ENCODE measurements at places on chromosomes 12 and 14.

GRCh38 chr14:58825606-58826005 lies 187.8 kb downstream of the DACT1 start:
- no peak for DNase-seq

DNA sequence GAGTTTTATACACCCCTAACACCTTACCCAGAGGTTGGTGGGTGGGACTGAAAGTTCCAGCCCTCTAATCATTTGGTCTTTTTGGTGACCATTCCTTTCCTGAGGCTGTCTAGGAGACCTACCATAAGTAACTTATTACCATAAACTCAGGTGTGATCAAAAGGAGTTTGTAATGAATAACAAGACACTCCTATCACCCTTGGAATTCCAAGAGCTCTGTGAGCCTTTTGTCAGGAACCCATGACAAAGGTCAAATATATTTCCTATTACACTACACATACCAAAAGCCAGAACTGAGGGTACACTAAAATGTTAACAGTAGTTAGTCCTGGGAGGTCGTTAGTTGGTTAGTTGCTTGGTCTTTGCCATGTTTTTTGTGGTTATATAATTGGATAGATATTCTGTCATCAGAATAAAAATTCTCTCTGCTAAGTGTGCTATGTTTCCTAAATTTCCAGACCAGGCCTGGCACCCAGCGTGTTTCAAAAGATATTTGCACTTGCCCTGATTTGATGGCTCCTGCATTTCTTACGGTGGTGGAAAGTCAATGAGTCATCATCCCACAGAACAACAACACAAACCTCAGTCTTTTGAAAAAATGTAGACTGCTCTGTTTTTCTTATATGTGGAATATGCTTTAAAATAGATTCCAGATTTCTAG lies 27.0 kb upstream of the AKAP5 start:
- DNase-seq: no peak

DNA sequence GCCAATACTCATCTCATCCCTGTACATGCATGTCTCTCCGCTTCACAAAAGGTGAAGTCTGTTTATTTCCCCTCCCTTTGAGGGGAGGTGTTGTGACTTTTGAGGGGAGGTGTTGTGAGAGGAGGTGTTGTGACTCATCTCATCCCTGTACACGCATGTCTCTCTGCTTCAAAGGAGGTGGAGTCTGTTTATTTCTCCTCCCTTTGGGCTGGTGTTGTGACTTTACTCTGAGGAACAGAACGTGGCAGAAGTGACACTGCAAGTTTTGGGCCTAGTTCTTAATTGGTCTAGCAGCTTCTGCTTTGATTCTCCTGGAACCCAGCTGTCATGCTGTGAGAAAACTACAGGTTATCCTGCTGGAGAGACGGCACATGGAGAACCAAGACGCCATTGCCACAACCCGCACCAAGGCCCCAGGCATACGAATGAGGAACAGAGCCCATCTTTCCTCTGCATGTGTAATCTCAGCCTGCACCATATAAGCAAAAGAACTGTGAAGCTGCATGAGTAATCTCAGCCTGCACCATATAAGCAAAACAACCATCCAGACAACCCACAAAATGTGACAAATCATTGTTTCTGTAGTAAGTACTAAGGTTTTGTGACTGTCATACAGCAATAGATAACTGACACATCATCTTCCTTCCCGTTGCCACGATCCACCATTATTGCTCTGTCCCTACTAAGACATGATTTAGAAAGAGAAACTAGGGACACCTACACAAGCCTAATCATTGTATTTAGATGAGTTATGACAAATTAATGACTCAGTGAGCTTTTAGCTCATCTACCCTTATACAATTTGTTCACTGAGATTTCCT lies 30.0 kb downstream of the GALNT4 start:
- no peak for DNase-seq

DNA sequence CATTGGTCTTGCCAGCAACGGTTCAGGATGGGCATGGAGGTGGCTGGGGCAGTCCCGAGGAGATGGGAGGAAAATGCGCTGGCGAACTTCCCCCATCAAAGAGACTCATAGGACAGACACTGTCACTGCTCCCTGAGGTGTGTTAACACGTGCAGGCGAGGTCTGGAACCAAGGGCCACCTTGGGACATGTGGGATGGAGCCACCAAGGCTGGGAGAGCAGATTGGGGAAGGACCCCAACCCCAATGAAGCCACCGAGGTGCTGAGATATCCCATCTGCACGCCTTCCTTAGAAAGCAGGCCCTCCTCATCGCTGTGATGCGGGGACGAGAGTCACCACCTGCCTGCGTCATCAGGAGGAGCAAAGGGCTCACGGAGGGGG lies 16.9 kb upstream of the BEGAIN start:
- DNase-seq: no peak

DNA sequence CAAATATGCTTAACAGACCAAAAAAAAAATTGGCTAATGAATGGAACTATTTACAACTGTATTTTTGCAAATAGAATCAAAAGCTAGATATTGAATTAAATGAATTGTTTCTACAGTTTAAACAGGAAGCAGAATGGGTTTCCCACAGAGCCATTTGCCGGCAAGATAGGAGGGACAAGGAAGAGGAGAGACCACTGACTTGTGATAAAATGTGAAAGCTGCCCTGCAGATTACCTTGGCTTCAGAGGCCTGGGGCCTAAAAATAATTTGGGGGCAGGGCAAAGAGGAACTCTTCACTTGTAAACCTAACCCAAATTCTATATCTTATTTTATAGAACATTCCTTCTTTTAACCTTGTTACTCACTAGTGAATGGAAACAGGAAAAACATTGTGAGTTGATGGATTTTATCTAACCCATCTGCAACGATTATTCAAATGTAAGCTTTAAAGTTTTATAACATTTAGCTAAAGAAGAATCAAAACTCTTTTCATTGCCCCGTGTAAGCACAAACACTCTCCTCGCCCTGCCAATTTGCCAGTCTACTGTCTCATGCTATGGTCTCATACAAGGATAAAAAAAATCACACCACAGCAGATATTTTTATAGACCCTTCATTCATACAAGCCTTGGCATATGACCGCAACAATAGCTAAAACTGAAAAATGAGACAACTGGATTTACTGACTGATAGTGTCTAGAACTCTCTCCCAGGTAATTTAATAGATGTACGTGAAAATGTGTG lies 49.5 kb upstream of the MDM1 start:
- no peak for DNase-seq

DNA sequence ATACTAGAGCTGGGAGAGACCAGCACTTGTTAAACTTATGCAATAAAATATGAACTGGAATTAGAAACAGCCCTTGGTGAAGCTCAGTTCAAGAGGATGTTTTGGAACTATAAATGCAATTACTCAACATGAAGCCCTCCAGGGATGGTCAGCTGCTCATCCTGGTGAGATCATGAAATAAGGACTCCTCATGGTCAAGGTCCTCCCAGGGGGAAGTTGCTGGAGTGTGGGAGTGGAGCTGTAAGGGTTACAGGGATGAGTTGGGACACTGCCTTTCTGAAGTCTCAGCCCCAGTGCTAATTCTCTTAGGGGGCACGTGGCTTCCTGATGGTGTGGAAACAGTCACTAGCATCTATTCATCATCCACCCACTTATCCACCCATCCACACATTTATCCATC lies 301.7 kb upstream of the SFSWAP start:
- no peak for DNase-seq

DNA sequence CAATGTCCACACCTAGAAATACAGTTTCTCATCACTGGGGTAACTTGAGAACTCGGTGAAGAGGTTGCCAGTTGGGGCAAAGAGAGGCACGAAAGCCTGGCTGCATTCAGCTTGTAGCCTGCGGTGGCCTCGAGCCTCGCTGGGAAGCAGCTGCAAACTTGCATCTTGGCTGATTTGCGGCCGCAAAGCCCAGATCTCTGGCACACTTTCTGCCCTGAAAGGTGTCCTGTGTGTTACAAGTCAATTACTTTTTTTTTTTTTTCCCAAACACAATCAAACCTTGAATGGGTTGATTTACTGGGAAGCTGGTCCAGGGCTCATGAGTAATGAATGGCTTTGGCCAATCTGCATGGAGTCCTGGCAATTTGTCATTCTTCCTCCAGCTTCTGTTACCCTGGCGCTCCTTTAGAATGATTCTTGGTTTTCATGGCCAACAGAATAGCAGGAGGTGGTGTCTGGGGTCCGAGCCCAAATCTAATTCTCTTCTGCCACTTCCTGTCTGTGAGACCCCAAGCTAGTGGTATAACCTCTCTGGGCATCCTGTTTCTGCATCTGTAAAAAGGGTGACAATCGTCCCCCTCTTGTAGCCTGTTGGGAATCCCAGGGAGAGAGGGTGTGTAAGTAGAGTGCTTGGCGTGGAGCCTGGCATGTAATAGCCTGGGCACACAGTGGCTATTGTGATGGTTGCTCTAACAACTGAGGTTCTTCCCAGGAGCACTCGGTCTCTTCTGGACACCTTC lies 6.7 kb downstream of the BCL7A start:
- no peak for DNase-seq

- no peak for DNase-seq
Measured at GRCh38 chr14:102822311-102822863, 45.1 kb downstream of the TRAF3 start.

GRCh38 chr12:45419317-45419814 lies 203.5 kb downstream of the ANO6 start:
- no peak for DNase-seq

DNA sequence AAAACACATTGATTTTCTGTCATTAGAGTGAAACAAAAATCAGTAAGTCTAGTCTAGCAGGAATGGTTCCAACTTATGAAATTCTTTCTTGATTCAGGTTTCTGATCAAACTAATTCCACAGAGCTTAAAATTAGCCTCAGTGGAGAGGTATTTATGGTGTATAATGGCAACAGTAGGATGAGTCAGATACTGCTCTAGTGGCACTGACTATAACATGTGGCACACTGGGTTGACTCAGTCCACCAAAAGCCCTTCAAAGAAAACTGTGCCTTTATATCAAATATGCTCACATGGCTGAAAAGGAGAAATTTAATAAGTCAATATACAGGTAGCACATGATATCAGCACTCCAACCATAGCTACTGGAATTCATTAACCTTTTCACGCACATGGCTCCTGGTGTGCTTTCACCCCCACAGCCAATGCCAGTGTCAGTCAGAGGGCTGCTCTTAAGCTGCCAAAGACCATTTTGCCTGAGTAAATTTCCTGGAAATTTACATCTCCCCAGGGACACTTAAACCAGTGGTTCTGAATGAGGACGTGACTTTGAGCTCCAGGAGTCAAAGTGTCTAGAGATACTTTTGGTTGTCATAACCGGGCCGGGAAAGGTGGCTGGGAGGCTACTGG lies 21.7 kb upstream of the CATSPERB start:
- no peak for DNase-seq

DNA sequence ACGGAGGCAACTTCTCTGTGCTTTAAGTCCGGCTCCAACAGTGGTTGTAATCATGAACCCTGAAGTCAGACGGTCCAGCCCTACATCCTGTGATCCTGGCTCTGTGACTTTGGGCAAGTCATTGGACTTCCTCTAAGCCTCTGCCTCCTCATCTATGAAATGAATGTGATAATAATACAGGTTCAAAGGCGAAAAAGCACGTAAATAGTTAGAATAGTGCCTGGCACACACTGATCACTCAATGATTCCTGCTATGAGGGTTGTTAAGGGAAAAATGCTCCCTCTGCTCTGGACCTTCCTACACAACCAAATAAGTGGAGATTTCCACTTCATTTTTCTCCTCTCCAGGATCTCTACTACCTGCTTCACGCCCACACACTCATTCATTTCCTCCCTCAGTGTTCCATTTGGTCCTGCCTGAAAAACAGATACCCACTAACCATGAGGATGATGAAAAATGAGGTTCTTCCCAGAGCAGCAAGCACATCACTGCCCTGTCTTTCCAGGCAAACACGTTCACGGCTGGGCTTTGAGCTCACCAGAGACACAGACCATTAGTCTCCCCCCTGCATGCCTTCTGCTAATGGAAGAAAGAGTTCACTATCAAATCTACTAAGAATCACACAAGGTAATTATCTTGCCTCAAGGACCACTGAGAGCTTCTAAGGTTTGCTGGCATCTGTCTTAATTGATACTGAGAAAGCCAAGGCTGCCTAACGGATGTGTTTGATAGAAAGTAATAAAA lies 13.2 kb downstream of the NUAK1 start:
- no peak for DNase-seq

DNA sequence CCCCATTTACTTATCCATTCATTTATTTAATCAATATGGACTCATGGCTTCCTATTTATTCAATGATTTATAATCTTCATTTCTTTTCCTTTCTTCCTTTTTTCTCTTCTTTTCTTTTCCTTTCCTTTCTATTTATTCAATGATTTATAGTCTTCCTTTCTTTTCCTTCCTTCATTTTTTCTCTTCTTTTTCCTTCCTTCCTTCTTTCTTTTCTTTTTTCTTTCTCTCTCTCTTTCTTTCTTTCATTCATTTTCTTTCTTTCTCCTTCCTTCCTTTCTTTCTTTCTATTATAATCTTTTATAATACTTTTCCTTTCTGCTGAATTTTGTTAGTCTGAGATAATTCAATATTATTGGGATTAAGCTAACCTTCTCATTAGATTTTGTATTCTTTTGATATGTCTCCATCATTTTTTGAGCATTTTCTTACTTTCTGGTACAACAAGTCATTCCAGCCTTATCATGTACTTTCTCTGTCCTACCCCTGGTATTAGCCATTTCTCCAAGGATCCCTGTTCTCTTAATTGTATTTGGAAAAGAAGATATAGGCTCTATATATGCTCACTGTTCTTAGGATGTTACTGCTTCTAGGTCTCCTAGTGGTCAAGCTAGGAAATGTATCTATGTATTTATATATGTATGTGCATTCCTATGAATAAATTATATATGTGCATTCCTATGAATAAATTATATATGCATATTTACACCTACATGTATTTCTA lies 12.1 kb downstream of the LACRT start:
- DNase-seq: no peak

DNA sequence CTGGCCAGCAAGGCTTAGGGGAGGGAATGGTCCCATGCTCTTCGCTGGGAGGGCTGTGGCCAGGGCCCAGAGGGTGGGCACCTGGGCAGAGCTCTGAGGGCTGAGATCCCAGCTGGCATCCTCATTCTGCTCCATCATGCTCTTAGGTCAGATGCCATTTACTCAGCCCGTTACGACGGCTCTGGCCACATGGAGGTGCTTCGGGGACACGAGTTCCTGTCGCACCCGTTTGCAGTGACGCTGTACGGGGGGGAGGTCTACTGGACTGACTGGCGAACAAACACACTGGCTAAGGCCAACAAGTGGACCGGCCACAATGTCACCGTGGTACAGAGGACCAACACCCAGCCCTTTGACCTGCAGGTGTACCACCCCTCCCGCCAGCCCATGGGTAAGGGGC lies 30.8 kb upstream of the LRP1-AS start:
- no peak for DNase-seq

GRCh38 chr14:35535483-35536112 lies 1.6 kb downstream of the INSM2 start:
- no peak for DNase-seq
